ENCODE measurements at places on chromosomes 11 and 22.

DNA sequence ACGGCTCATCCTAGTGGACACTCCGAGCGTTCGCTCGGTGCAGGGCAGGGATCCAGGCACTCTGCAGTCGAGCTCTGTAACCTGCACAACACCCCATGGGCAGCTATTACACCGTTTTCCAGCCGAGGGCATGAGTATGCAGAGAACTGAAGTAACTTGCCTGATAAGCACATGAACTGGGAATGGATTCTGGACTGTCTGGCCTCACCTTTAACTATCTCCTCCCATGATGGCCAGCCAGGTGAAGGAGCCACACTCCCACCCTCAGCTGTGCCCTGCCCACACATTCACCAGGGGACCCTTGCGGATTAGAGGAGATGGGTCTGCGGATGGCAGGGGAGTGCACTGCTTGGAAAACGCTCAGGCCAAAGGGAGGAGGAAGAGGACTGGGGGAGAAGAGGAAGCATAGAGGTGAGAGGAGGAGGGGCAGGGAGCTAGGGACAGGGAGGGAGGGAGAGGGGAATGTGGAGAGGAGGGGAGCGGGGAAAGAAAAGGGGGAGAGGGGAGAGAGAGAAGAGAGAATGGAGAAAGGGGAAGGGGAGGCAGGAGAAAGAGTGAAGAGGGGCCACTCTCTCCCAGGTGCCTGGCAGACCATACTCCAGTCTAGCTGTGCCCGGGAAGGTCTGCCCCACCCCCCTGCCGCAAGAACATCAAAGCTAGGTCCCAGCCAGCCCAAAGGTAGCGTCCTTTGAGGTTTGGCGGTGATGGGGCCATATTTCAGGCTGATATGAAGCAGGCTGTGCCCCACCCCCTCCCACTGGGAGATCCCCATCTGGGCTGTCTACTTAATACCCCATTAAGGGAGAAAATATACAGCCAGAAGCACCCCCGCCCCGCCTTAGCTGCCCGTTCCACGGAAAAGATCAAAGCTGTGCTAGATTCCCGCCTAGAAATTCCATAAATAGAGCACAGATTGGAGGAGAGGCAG, 33.2 kb upstream of the TCF20 start:
- DNase-seq: no peak

GRCh38 chr11:68776442-68777235, 25.3 kb upstream of the TESMIN start:
- no peak for DNase-seq

DNA sequence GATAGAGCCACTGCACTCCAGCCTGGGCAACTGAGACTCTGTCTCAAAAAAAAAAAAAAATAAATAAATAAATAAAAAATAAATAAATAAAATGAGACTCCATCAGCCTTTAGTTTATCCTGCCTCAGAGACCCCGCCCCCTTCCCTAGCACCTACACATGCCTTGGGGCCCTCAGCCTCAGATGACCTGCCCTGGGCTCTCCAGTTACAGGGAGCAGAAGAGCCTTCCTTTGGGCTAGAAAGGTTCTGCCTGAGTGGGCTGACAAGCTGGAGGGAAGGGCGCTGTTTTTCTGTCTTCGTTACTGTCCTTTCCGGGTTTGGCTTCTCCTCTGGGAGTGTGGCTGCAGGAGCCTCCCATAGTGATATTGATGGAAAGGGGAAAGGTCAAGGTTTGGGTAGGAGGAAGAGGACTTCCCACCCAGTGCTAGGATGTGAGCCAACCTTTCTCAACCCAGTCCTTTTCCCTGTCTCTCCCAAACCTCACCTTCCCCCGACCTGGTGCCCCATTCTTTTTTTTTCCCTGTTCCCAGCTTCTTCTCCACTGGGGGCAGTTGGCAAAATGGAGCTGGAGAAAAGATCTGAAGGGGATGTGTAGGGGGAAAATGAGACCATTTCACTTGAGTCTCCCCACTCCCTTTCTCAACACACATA, 1.5 kb upstream of the SF3B2 start:
- DNase-seq: no peak

DNA sequence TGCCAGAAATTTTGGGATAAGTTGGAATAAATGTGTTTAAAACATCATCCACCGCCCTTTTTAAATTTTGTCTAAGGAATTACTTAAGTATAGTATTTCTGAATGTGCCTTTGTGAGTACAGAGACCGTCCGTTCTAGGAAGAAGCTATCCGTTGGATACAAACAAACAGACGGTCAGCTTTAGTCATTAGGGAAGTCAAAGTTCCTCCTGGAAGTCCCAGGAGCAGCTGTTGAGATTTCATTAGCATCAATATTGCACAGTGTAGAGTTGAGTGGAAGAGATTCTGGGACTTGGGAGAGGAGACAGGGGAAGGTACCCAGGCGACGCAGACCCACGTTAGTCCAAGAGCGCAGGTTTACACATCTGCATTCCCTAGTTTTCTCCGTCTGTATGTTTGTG, 15.7 kb upstream of the ADSL start:
- DNase-seq: no peak

- DNase-seq: no peak
Measured at GRCh38 chr11:127000981-127001380, 411 bp upstream of the KIRREL3 start.

- DNase-seq: no peak
Measured at GRCh38 chr11:94595076-94595475, 27.9 kb downstream of the PIWIL4 start.

GRCh38 chr11:47705721-47706120, 9.4 kb downstream of the AGBL2 start:
- DNase-seq: no peak

- no peak for DNase-seq
Measured at GRCh38 chr11:35911013-35911412, 32.8 kb upstream of the LDLRAD3 start.

- no peak for DNase-seq
Measured at GRCh38 chr11:12280838-12281565, 96.4 kb upstream of the PARVA start.

DNA sequence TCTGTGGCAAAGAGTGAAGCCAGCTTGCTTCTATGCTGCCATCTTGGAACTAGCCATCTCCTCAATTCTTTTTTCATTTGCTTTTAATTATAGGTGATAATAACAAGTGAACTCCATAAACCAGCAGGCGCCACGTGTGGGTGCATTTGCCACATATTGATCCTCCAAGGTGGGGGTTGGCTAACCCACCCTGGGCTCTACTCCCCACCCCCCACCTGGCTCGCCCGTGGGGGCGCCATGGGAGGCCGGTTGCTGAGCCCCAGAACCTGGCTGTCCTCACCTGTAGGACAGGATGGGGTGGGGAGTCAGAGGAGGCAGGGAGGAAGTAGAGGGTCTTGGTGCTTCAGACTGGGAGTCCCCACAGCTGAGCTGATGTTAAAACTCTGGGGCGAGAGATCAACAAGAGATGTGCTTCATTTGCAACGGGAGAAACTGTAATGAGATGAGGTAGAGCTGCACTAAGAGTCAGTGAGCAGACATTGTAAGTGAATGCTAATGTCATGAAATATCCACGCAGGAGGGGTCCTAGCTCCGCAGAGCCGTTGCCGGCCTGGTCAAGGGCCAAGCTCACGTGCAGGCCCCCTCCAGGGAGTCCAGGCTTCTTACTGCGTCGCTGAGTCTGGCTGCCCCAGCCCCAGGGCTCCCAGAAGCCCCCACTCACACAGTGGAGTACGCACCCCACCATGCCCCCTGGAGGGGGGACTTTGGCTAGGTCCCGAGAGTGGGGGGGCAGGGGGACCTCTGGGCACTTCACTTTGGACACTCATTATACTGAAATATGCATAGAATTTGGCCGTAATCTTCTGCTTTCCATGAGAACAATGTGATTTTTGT, 59.4 kb downstream of the BRD1 start:
- DNase-seq: no peak

DNA sequence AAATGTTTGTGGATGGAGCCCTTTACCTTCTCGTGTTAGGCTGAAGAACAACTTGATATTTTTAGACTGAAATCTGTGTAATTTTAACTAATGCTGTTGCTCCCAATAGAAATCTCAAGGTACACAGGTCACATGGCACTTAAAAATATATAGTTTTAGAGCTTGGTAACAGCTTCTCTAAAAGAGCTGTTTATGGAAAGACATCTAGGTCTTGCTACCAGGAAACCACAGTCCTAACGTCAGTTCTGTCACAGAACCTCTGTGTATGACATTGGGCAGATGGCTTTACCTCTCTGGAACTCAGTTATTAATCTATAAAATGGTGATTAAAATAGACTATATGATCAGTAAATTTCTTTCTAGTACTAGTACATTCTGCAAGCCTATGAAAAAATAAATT, 35.4 kb downstream of the PAK1 start:
- DNase-seq: no peak

- no peak for DNase-seq
Measured at GRCh38 chr22:27581688-27582087, 219.9 kb downstream of the MN1 start.

GRCh38 chr11:2071748-2072385, 67.3 kb downstream of the IGF2 start:
- DNase-seq: no peak

- DNase-seq: no peak
Measured at GRCh38 chr11:61334434-61335354, 1.7 kb downstream of the TKFC start.

DNA sequence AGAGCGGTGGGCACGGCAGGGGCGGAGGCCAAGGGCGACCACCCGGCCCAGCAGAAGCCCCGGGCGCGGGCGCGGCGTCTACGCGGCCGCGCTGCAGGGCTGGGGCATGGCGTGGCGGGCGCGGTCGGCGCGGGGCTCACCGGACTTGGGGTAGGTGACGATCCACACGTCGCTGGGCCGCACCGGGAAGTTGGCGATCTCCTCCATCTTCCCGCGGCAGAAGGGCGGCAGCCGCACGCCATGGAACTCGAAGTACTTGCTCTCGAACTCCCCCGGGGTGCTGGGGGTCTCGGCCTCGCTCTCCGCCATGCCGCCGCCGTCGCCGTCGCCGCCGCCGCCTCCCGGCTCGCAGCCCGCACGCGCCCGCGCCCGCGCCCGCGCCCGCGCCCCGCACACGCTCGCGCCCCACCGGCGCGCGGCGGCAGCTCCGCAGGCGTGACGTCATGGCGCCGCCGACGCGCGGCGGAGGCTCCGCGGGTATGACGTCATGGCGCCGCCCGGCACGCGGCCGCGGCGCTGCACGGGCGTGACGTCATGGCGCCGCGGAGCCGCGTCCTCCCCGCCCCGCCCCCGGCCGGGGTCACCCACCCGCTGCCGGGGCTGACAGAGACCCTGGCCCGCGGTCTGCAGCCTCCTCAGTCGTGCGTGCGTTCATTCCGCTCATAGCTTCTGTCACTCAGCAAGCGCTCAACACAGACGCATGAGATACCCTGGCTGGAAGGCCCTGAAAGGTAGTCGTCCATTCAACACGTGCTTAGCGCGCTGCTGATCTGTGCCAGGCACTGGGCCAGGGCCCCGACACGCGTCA, at the start of gene SULT4A1:
Gene SULT4A1 (minus strand): TSS at position 440 of the 808 bp plus-strand sequence. CDS start 131 bp downstream, at position 309.
- no peak for DNase-seq

GRCh38 chr22:23117891-23118646, 23.7 kb downstream of the RSPH14 start:
- no peak for DNase-seq

DNA sequence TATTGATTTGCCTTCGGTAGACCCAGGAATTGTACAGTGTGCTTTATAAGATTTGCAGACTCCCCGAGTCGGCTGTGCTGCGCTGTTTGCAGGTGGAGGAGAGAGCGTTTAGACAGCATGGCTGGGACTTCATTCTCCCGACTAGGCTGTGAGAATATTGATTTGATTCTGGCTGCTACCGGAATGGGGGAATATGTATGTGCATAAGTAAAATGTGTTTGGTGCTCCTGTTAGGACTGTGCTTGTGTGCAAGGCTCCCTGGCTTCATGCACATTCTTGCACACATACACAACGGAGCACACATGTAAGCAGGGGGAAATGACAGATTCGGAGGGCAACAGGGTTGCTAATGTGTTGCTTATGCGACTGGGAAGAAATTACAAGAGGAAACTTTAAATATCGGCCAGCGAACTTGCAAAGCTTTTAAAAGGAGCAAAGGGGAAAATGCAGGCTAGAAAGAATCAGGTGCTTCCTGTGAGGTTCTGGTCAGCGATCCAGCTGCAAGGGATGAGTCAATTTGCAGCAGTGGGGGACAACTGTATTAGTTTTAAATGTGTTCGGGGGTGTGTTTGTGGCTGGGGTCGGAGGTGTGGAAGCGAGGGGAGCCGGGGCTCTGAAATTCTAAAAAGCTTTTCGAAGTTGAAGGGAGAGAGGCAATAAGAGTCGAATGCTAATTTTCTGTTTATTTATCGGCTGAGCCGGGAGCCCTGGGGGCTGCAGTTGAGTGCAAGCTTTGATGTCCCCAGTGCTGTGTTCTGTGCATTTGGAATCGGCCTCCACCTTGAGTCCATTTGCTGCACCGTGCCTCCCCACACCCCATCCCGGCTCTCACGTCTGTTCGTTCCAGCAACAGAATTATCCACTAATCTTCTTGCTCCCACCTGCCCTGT, 731 bp downstream of the NTM start:
- no peak for DNase-seq

GRCh38 chr11:117230286-117230961, 1.4 kb downstream of the PCSK7 start:
- DNase-seq: peak; percentile 37

- no peak for DNase-seq
Measured at GRCh38 chr22:19845054-19845722, 9.5 kb downstream of the GNB1L start.

DNA sequence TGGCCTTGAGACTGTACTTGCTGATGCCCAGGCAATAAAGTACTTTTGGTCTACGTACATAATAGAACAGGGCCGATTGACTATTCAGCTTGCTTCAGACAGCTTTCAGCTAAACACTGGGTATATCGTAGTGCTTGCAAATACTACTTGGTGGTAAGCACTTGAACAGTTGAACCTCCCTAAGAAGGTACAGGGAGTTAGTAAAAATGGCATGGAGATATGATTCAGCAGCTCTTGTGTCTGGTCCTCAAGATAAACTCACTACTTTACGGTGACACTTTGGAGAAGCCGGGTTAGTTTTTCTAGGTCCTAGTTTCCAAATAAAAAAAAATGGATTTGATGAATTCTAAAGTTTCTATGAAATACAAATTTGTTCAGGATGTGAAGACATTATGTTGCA, 7.3 kb downstream of the CCDC117 start:
- DNase-seq: no peak

- no peak for DNase-seq
Measured at GRCh38 chr11:1041149-1041467, 4.6 kb upstream of the MUC6 start.

GRCh38 chr11:115887727-115888126, 383.5 kb upstream of the CADM1 start:
- no peak for DNase-seq

- no peak for DNase-seq
Measured at GRCh38 chr11:87451395-87451794, 413.7 kb downstream of the TMEM135 start.

DNA sequence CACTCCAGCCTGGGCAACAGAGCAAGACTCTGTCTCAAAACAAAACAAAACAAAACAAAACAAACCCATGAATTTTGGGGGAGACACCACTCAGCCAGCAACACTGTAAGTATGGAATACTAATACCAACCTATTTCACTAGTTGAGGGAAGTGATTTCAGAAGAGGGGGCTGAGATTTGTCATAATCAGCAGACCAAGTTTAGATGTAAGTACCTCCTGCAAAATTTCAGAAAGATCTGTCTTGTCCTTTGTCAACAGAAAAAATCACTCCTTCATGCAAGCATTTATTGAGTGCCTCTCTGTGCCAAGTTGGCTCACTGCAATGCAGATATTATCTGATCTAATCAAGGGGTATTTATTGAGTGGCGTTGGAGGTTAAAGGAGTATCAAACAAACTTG, 23.4 kb upstream of the ADA2 start:
- no peak for DNase-seq
